ENCODE measurements at places on chromosomes 7 and 10.

DNA sequence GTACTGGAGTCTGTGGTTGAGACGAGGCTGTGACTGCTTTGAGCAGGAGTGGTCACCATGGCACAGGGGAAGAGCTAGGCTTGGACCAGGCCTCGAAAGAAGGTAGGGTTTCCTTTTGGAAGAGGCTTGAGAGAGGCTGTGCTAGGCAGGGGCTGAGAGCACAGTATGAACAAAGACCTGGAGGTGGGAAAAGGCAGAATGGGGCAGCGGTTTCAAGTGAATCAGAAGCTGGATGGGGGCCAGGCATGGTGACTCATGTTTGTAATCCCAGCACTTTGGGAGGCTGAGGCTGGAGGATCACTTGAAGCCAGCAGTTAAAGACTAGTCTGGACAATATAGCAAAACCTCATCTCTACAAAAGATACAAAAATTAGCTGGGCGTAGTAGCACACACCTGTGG lies 65.9 kb downstream of the CLIP2 start:
- no peak for DNase-seq

GRCh38 chr7:37674531-37674930 lies 9.0 kb upstream of the GPR141 start:
- DNase-seq: no peak

- no peak for DNase-seq
Observed at GRCh38 chr10:110641256-110641655, 2.9 kb upstream of the RBM20 start.

- no peak for DNase-seq
Observed at GRCh38 chr7:104845557-104845956, 168.4 kb upstream of the KMT2E start.

- no peak for DNase-seq
Observed at GRCh38 chr7:86932038-86932512, 127.4 kb downstream of the ELAPOR2 start.

DNA sequence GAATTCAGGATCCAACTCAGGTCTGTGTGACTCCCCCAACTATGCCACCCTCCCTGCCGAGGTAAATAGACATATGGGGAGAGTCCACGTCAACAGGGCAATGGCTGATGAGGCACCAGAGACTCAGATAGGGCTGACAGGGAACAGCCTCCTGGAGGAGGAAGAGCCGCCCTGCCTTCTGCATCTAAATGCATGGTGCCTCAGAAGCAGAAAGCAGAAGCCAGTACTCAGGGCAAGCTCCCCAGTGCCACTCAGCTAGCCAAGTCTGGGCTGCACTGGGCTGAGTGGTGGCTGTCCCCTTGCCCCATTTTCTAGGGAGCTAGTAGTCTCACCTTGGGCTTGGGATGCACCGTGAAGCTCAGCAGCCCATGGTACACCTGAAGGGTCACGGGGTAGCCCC lies 11.0 kb downstream of the RRP12 start:
- no peak for DNase-seq

- no peak for DNase-seq
Observed at GRCh38 chr10:44650691-44651661, 260.2 kb upstream of the TMEM72 start.

DNA sequence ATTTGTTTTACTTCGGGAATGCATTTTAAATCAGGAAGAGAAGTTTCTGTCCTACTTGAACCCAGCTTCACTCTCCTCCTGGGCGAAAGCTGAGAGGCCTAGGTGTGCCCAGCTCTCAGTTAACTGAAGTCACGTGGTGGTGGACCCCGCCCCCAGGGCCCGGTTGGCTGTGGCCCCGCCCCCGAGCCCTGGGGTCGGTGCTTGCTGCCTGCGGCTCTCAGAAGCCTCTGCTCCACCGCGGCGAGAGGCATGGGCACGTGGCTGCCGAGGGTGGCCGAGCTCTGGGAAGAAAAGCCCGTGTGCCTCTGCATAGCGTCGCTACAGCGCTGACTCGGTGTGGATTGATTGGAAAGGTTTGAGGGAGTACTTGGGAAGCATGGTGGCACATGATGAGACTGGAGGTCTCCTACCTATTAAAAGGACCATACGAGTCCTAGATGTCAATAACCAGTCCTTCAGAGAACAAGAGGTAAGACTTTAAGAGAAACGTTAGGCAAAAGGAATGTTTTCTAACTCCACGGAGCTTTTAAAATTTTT lies 34.1 kb downstream of the NET1 start:
- DNase-seq: peak; percentile 15

GRCh38 chr7:135207406-135208101 lies 3.8 kb downstream of the WDR91 start:
- DNase-seq: no peak

DNA sequence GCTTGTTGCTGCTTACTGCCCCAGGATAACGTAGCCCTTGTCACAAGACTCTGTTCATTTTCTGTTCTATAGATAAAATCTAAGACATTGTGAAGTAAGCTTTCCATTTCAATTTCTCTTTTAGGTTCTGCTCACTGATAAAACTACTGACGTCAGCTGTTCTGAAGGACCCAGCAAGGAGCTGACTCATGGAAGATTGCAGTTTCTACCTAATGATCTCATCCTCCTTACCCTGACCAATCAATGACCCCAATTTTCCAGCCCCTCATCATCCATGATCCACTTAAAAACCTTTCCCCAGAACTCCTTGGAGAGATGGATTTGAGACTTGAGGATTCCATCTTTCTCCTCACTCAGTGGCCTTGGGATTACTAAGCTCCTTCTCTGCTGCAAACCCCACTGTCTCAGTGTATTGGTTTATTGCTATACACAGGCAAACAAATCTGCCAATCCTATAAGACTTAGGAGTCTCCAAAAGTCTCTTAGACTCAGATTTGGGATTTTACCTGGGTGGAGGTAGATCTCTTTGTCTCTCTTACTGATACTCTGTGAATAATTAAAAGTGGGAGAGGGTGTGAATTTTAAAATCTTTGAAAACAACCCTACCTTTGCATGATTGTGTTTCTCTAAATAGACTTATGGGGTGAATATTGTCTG lies 109.2 kb upstream of the TRIM24 start:
- no peak for DNase-seq
